Stimulated activated CD4-positive, alpha-beta T cell treated with anti-CD3 and anti-CD28 coated beads, Interleukin-15, amount 100 ng/mL, for 1 hour (primary cell): ENCODE measurements at places on chromosomes 13 and 19.

GRCh38 chr13:75316427-75316826 lies 165.5 kb downstream of the TBC1D4 start:
- DNase-seq, result no peak

DNA sequence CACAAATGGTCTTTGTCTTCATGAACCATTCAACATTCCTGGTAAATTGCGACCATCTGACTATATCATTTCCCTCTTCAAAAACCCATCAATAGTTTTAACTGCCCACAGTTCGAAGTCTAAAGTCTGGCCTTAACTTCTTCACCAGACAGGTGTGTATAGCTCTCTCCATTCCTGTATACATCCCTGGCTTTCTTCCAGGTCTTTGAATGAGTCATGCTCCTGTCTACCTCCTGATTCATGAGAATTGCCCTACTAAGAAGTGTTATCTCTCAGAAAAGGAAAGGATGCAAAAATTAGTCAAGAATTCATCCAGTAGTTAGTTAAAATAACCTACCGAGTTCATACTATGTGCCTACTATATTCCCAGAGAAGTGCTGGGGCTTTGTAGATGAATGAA lies 225.0 kb downstream of the TBC1D4 start:
- DNase-seq, result no peak

DNA sequence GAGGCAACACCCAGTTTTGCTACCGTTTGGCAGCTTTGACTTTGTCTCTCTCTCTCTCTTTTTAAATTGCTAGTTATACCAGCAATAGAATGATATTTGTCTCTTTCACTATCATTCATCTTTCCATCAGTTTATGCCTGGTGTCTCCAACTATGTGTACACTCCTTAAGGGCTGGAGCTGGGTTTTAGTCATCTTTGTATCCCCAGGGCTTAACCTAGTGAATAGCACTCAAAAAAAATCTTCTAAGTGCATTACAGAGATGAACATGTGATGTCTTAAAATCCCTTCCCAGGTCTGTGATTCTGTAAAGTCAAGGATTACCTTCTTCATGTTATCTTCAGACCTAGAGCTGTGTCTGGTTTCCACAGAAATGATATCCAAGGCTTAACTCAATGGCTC lies 7.8 kb upstream of the UBL3 start:
- DNase-seq, result no peak

DNA sequence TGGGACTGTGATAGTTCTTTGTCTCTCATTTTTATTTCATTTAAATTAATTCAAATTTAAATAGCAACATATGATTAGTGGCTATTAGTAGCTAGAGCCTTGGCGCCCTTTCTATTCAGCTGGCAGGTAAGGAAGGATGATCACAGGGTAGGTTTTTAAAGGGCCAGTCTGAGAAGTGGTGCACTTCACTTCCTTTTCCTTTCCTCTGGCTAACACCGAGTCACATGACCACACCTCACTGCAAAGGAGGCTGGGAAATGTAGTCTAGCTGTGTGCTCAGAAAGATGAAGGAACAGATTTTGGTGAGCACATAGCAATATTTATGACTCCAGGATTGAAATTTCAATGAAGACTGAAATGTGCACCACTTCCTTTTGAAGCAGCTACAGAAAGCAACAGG lies 128.7 kb downstream of the TSHZ3 start:
- DNase-seq, result no peak

DNA sequence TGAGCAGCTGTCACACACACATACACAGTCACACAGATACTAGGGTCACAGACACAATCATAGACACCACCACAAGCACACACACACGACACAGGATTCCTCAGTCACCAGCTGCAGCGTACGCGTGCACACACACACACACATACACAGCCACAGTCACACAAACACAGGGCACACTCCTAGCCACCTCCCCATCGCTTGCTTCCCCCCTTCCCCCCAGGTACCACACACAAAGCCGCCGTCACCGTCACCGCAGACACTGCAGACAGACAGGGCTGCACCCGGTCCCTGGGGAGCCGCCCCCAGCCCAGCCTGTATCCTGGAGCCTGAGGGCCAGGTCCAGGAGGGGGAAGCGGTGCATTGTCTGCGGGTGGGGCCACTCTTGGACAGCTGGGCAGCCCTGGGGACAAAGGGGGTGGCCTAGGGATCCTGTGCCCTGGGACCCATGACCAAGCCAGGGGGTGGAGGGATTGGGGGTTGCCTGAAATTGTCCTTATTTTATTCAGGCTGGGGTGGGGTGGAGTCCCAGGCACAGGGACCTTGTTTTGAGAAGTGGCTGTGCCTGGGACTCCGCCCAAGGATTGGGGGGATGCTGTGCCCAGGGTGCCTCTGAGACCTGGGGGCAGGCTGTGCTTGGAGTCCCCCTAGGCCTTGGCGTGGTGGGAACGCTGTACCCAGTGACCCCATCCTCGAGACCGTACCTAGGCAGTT lies 957 bp downstream of the NUMBL start:
- no peak for DNase-seq

GRCh38 chr13:110199046-110199831 lies 107.7 kb downstream of the COL4A1 start:
- no peak for DNase-seq

DNA sequence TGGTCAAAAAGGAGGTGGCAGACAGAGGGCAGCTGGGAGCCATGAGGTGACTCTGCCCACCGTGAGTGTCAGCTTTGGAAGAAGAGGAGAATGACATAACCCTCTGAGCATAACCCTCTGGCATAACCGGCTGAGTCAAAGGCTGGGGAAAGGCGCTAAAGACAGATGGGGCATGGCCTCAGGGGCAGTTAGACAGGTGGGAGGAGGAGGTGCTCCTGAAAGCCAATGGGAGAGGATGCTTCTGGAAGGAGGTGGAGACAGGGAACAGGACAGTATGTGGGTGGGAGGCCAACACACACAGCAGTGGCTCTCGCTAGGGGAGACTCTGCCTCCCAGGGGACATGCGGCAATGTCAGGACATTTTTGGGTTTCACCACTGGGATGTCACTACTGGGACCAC lies 17.1 kb downstream of the ELAVL1 start:
- no peak for DNase-seq

DNA sequence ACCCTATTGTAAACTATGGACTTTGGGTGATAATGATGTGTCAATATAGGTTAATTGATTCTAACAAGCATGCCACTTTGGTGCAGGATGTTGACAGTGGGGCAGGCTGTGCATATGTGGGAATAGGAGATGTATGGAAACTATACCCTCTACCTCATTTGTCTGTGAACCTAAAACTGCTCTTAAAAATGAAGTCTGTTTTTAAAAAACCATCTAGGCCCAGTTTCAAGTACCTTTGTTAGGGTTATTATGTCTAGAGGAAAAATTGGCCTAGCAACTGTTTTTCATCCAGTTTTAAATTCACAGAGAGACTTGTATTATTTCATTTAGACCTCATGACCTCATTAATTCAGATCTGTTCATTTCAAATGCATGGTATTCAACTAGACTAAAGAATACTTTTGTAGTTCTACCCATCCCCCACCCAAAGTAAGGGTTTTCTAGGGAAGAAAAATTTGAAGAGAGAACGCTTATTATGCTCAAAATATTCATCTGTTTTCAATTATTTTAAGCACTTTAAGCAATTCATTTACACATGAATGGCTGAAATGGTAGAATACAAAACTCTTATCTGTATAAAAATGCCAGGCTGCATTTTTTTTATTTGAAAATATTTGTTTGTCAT lies 1781.9 kb upstream of the MIR17HG start:
- DNase-seq, result no peak

DNA sequence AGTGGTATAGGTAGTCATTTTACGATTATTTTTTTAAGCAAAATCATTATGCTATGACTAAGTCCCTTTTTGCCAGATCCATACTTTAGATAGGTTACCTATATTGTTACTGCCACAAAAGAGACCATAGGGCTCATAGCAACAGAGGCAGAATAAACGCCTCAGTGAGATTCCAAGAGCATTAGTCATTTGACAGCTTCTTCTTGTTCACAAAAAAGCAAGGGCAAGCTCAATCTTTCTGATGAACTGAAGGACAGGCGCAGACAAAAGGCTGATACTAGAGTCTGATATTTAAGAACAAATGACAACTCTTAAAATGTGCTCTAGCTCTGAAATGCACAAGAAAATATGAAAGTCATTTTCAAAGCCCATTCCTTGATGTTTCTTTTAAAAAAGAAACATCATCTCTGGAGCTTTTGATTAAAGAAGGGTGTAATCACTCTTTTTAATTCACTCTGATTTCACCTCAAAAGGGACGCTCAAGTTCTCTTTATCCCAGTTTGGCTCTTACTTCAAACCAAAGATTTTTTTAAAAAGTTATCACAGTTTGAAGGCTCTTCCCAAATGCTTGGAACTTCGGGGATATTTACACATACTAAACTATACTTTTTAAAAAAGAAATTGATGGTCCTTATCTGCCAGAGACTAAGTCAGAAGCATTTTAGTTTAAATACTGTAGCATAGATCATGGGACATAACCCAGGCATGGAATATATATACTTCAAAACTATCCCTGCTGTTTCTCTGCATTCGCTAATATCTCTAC lies 187.2 kb downstream of the EFNB2 start:
- DNase-seq, result no peak

GRCh38 chr19:36183245-36183628 lies 31.0 kb upstream of the COX7A1 start:
- no peak for DNase-seq

DNA sequence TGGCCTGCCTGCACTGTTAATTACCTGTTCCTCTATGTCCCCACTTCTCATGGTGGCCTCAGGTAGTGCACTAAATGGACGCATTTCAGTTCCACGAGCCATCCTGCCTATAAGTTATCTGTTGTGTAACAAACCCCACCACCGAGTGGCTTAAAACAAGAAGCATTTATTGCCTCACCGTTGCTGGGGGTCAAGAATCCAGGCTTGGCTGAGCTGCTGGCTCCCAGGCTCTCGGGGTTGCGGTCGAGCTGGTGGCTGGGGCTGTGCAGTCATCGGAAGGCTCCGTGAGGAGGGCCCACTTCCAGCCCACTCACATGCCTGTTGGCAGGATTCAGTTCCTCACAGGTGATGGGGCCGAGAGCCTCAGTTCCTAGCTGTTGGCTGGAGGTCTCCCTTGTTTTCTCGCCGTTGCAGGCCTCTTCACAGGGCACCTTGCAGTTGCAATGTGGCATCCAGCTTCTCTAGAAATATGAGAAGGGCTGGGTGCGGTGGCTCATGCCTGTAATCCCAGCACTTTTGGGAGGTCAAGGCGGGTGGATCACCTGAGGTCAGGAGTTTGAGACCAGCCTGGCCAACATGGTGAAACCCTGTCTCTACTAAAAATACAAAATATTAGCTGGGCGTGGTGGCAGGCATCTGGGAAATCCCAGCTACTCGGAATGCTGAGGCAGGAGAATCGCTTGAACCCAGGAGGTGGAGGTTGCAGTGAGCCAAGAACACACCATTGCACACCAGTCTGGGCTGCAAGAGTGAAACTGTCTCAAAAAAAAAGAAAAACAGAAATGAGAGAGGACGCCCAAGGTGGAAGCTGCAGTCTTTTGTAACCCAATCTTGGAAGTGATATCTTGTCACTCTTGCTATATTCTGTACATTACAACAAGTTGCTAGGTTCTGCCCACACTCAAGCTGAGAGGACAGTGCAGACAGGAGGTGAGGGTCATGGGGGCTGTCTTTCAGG lies 6.5 kb upstream of the PTOV1 start:
- no peak for DNase-seq

- no peak for DNase-seq
Observed at GRCh38 chr13:42865768-42866102, 84.4 kb downstream of the FAM216B start.

DNA sequence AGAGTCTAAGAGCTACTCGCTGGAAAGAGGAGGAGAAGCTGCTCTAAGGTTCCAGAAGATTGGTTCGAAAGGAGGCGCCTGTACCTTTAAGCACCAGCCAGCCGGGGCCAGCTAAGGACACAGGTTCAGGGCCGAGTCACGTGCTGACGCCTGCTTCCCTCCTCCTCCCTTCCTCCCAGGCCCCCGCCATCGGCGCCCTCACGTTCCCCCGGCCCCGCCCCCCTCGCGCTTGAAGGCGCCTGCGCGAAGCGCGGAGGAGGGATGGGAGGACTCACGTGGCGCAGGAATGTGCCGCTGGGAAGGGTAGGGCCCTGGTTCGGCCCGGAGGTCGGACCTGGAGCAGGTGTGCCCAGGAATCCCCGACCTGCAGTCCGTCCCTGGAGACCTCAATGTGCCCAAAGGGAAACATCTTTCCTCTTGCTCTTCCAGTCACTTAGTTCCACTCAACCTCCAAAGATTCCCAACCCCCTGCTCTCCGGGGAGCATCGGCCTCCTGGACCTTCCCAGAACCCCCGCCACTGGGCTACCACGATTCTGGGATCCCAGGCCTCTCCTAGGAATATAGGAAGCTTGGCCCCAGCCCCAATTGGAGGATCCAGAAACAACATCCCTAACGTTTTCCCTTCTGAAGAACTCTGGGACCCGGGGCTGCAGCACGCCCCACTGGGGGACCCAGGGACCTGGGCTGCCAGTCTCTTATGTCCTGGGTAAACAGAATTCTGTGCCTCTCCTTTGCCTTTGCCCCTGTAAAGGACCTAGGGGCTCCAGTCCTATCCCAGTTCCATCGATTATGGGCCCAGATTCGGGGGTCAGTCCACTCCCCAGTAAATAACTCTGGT lies 2.5 kb downstream of the DBP start:
- peak; percentile 84 for DNase-seq

DNA sequence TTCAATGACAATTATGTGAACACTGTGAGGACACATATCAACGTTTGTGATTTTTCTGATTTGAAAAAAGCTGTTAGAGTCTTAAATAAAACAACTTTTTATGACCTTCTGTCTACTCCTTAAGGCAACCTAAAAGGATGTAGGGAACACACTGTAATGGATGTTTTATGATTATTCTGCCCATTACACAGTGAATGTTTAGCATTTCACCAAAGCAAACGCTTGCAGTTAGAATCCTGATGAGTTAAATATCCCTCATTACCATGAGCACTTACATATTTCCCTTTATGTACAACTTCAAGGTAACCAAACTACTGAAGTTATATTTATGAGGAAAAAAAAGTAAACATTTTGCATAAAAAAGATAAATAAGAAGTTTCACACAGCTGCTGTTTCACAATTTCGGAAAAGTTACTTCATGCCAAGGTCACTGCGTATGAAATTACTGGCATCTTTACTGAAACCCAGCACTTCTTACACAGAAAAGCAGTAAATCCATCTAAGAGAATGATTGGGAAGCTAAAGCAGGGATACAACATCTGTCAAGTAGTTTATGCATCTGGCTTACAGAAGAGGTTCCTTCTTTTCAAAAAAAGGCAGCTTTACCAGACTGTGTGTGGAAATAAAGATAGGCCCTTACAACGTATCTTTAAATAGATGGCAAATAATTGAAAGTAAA lies 733.7 kb upstream of the ATXN8OS start:
- DNase-seq, result no peak

DNA sequence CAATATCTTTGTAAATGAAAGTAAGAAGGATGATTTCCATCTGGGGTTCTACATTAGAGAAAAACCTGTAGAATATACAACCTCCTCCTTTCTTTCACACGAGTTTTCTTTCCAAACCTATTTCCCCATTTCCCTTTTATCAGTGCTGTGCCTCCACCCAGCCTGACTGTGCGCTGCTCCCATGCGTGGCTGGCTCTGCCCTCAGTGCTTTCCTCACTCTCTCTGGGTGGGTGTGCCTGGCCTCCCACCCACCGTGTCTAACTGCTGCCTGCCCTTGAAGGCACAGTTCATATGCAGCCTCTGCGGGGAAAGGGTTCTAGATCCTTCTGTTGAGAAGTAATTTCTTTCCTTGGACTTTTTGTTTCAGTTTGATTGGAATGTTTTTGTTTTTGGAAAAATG lies 70.7 kb downstream of the PCCA start:
- DNase-seq, result no peak
